Upper lobe of left lung (tissue), 6 donors: ENCODE measurements at places on chromosomes 7 and 10.

- H3K27ac ChIP-seq: no peak overlapping the region
- H3K4me3 ChIP-seq: no peak overlapping the region
- no peak for DNase-seq
- no peaks in the 10 kb centered on the region for H3K27me3 ChIP-seq
- H3K36me3 ChIP-seq: no peaks in the 10 kb centered on the region
Observed at GRCh38 chr10:89503151-89503550, 32.2 kb downstream of the SLC16A12 start.

GRCh38 chr10:59432207-59432900 lies 70.0 kb upstream of the FAM13C start:
- H3K4me3 ChIP-seq: no peak overlapping the region
- no peaks in the 10 kb centered on the region for H3K4me1 ChIP-seq
- H3K36me3 ChIP-seq: no peaks in the 10 kb centered on the region
- no peaks in the 10 kb centered on the region for H3K27me3 ChIP-seq
- no peak for DNase-seq

GRCh38 chr7:107078517-107078966 lies 34.0 kb downstream of the PRKAR2B start:
- no peak overlapping the region for H3K27ac ChIP-seq
- H3K4me3 ChIP-seq: no peak overlapping the region
- DNase-seq: no peak
- H3K4me1 ChIP-seq: no peaks in the 10 kb centered on the region

- H3K4me1 ChIP-seq: no peaks in the 10 kb centered on the region
- no peak overlapping the region for H3K27ac ChIP-seq
- no peak overlapping the region for H3K4me3 ChIP-seq
- no peaks in the 10 kb centered on the region for H3K27me3 ChIP-seq
- no peak for DNase-seq
Observed at GRCh38 chr7:157963526-157963925, 624.1 kb downstream of the PTPRN2 start.

DNA sequence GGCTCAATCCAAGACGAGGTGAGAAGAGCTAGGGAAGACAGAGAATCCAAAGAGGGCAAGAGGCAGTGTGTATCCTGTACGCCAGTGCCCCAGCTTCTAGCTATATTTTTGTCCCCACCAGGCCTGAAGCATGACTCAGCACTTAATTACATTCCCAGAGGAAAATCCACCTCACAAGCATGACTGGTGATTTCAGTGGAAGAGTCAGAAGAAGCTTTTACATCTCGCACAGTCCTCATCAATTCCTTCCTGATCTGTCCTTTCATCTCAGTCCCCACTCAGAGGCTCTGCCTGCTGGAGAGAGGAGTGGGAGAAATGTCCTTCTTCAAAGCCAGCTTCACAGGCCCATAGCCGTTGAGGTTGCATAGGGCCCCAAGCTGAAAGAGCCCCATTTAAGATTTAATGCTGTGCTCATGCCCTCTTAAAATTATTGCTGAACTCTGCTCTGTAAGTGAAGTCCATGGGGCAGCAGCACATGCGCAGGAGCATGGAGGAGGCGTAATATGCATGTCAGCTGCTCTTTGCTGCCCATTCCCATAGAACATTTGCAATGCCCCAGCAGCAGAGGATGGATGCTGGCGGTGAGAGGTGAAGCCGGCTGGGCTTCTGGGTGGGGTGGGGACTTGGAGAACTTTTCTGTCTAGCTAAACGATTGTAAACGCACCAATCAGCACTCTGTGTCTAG lies 39.0 kb upstream of the AOAH start:
- H3K27ac ChIP-seq: no peak overlapping the region
- no peaks in the 10 kb centered on the region for H3K27me3 ChIP-seq
- peak; percentile 9 for DNase-seq

GRCh38 chr10:103853428-103854264 lies 1.7 kb downstream of the SH3PXD2A start:
- peak overlapping the region; percentile 72 for H3K27ac ChIP-seq
- H3K27me3 ChIP-seq: no peaks in the 10 kb centered on the region
- peak overlapping the region; percentile 71 for H3K4me3 ChIP-seq
- DNase-seq: no peak

DNA sequence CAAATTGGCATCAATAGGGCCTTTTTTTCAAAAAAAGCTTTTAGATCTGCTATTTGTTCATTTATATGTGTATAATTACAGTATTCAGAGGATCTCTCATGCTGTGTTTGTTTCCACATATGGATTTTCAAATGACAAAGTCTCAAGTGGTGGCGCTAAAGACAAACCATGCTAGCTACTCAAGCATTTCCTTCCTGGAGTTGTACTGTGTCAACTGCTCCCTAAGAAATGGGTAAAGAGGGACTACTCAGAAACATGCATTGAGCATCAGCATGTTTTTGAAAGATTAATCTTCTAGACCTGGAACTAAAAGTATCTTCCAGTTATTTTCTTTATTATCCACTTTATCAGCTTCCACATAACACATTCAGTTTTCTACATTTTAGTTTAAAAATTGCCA lies 12.7 kb downstream of the CNTNAP2 start:
- no peaks in the 10 kb centered on the region for H3K36me3 ChIP-seq
- no peaks in the 10 kb centered on the region for H3K4me1 ChIP-seq
- DNase-seq: no peak

GRCh38 chr10:108375691-108376090 lies 1211.2 kb upstream of the SORCS1 start:
- no peak overlapping the region for H3K27ac ChIP-seq
- no peaks in the 10 kb centered on the region for H3K4me1 ChIP-seq
- no peak for DNase-seq
- H3K27me3 ChIP-seq: no peaks in the 10 kb centered on the region
- H3K4me3 ChIP-seq: no peak overlapping the region

DNA sequence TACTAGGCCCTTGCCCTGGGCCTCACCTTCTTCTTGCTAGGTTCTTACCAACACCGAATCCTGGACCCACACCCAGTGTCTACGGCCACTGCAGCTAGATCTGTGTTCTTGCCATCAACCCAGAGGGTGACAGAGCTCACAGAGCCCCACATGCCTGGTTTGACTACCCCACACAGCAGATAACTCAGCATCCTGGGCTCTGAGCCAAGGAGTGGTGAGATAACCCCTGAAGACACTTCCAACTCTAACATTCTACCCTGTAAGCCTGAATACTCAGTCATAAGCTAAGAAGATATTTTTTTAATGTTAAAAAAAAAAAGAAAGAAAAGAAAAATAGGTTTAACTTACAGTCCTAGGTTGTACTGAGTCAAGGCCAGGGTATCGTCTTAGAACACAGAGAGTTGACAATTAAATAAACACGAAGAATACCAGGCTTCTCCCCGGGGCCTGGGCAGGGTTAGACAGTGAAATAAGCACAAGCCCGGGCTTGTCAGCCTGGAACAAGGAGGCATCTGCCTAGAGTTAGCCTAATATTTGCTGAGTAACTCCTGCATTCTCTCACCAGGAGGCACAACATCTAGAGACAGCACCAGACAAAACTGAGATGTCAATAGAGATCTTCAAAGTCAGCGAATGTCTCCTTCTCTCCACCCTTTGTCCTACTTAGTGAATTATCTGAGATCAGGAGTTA lies 556.5 kb upstream of the LRRN3 start:
- no peak overlapping the region for H3K27ac ChIP-seq
- DNase-seq: no peak
- H3K4me1 ChIP-seq: no peaks in the 10 kb centered on the region

DNA sequence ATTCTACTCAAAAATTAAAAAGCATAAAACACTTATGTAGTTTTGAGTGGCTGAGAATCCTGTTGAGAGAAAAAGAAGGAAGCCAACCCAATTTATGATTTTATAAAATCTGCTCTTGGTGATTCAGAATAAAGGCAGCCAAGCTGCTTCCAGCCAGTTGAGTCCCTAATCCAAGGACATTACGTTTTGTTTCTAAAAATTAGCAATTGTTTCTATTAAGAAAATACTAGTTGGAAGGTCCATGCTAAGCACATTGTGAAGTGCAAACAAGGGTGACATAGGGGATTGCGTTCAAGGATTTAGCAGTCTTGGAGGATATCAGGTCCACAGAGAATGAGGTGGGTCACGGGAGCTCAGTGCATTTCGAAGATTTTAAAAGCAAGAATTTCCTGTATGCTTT lies 987.7 kb downstream of the TYW1 start:
- H3K27me3 ChIP-seq: no peaks in the 10 kb centered on the region
- H3K27ac ChIP-seq: no peak overlapping the region
- DNase-seq: no peak
- H3K36me3 ChIP-seq: no peaks in the 10 kb centered on the region

DNA sequence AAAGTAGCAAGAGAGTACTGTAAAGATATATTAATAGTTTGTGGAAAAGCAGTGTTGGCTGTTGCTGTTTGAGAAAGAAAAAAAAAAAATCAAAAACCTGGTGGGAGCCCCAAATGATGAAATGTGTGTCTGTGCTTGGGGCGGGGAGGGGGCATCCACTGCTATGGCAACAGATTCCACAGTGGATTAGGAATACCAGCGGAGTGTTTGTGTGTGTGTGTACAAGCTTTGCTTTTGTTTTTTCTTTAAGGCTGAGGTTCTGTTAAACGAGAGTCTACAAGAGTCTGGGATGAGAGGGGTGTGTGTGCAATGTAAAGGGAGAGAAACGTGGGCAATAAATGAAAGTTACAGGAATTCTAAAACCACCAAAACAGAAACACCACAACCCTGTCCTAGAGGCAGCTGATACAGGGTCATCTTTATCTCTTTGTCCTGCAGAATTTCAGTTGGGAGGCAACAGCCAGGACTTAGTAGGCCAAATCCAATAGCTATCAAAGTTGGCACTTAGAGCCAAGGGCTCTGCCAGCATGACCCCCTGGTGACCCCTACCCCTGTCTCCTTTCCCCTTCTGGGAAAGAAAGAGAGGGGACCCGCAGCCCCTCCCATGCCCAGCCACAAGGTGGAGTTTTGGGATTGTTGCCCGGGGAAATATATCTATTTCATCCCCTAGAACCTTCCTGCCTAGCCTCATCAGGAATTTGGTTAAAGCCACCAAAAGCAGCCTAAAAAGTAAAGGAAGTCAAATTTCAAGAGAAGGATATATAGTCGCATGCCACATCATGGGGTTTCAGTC lies 85.4 kb downstream of the OSBPL3 start:
- no peak for DNase-seq
- no peak overlapping the region for H3K4me3 ChIP-seq
- no peaks in the 10 kb centered on the region for H3K36me3 ChIP-seq
- no peaks in the 10 kb centered on the region for H3K27me3 ChIP-seq
- H3K4me1 ChIP-seq: no peaks in the 10 kb centered on the region
- H3K27ac ChIP-seq: no peak overlapping the region

DNA sequence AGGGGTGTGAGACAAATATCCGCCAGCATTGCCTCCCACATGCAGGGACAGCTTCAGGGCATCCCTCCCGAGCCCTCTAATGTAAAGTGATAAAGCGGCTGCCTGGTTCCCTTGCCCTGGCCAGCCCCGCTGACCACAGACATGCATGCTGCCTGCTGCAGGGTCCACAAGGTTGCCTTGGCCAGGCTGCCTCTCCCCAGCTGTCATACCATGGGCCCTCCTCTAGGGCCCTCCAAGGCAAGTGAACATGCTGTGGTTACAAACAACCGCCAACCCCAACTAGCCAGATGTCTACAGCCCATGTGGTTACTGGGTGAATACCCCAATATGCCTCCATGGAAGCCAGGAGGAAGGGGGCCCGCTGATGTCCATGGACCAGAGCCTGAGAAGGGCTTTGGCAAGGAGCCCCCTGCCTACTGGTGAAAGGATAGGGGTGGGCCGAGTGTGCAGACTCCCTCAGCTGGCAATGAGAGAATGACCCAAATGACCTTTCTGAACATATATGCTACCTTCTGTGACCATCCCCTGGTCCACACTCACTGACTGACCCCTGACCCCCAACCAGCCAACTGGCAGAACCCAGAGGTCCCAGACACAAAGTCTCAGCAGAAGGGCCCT lies 37.4 kb downstream of the GRID1 start:
- DNase-seq: no peak
- H3K4me1 ChIP-seq: no peaks in the 10 kb centered on the region
- no peak overlapping the region for H3K27ac ChIP-seq
- H3K4me3 ChIP-seq: no peak overlapping the region
- H3K36me3 ChIP-seq: no peaks in the 10 kb centered on the region
- no peaks in the 10 kb centered on the region for H3K27me3 ChIP-seq

- H3K4me3 ChIP-seq: no peak overlapping the region
- no peak overlapping the region for H3K27ac ChIP-seq
- H3K36me3 ChIP-seq: no peaks in the 10 kb centered on the region
- no peaks in the 10 kb centered on the region for H3K27me3 ChIP-seq
Observed at GRCh38 chr7:80027611-80028173, 106.9 kb upstream of the GNAI1 start.

DNA sequence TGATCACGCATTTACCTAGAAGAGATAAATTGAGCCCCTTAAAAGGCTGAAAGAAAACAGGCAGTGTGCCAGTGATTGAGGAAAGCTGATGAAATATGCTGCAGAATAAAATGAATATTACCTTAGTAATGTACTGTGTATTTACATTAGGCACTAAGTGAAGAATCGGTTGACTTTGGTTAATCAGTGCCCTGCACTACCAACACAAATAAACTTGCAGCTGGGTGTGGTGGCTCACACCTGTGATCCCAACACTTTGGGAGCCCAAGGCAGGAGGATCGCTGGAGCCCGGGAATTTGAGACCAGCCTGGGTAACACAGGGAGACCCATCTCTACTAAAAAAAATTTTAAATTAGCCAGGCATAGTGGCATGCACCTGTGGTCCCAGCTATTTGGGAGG lies 148.3 kb upstream of the TCF7L2 start:
- H3K4me3 ChIP-seq: no peak overlapping the region
- no peaks in the 10 kb centered on the region for H3K36me3 ChIP-seq
- peaks cover 4% of the 10 kb centered on the region for H3K4me1 ChIP-seq
- DNase-seq: no peak
- no peak overlapping the region for H3K27ac ChIP-seq
- no peaks in the 10 kb centered on the region for H3K27me3 ChIP-seq

GRCh38 chr7:17466216-17466615 lies 167.8 kb downstream of the AHR start:
- DNase-seq: no peak
- no peak overlapping the region for H3K4me3 ChIP-seq
- H3K27ac ChIP-seq: no peak overlapping the region
- no peaks in the 10 kb centered on the region for H3K27me3 ChIP-seq
- no peaks in the 10 kb centered on the region for H3K4me1 ChIP-seq
